ENCODE measurements at places on chromosomes 13 and 19.

DNA sequence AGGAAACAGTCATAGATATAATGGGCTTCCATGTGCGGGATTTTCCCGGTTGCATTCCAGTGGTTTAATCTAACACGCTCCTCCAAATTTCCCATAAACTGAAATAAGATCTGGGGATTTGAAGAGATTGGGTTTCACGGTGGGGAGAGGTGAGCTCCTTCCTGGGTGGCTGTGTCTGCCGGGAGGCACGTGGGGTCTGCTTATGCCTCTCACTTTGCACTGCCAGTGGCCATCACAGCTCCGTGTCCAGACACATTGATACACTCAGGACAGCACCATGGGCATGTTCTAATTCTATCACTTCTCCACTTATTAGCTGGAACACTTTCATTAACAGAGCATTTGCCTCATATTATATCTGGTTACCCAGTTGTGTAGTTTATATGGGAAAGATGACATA lies 73.4 kb downstream of the SOX1 start:
- DNase-seq, result no peak

- no peak for DNase-seq
These were observed 26.8 kb upstream of the ALOX5AP start for GRCh38 chr13:30708541-30708940.

DNA sequence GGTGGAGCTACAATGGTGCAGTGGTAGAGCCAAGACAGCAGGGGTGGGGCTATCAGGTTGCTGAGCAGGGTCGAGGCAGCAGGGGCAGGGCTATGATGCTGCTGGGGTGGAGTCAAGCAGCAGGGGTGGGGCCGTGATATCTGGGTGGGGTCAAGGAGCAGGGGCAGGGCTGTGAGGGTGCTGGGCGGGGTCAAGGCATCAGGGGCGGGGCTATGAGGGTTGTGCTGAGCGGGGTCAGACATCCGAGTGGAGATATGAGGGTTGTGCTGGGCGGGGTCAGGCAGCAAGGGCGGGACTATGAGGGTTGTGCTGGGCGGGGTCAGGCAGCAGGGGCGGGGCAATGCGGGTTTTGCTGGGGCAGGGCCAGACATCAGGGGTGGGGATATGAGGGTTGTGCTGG lies 14.7 kb downstream of the HCN2 start:
- DNase-seq, result peak; percentile 29

- peak; percentile 74 for DNase-seq
These were observed 4.1 kb downstream of the DLL3 start for GRCh38 chr19:39502640-39503417.

DNA sequence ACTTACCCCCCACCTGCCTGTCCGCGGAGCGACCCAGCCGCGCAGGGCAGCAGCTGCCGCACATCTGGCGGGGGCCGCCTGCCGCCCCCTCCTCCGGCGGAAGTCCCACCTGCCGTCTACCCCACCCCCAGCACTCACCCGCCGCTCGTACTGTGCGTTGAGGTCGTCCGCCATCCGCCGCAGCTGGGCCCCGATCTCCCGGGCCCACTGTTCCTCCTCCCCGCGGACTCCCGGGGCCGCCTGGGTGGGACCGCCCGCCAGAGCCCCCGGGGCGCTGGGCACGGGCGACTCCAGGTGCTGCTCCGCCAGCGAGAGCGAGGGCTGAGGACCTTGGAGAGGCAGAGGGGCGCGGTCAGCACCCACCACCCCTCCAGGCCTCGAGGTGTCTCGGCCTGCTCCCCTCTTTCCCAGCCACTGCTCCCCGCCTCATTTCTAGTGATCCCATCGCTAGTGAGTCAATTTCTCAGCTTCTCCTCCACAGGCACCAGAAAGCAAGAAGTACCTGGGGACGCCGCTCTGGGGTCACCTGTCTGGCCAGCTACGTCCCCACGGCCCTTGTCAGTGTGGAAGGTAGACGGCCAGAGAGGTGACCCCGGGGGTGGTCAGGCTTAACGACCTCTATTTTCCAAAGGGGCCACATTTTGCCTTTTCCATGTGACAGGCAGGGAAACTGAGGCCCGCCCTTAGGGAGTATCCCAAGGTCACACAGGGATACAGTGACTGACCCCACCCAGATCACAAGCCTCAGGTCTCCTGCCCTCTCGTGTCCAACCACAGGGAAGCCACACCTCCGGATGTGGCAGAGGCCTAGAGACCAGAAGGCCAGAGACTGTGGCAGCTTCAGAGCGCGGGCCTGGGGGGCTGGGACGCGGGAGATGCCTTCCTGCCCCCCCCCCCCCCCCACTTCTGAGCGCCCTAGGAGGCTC lies 4.3 kb downstream of the BBC3 start:
- peak; percentile 95 for DNase-seq

DNA sequence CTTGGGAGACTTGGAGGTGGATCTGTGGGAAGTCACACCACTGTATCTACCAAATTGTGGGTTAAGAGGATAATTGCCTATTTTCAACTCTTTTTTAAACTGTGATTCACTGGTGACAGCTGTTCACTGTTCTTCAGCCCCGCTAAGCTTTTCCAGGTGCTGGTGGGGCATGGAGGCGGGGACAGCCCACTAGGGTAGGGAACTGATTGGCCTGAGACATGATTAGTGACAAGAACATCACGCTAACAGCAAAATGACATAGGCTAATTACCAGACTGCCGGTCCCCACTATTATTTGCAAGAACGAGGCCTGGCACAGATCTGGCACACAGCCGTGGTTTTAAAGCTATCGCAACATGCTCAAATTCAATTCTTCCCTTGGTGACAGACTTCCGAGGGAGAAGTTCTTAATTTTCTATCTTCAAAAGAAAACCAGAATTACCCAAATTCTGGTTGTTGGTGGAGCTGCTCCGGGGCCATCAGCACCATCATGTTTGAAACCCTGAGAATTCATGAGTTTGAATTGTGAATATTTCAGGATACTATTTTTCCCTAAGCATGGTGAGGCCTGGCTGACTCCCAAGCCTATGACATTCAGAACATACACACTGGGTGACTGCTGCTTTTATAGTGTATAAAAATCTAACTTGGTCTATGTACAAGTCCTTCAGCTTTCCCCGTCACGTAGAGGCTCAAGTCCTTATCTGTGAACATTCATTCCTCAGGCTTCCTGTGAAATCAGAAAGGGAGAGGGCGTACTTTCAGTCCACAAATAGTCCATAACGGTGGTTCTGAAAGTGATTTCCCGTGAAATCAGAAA lies 17.9 kb downstream of the DOCK9 start:
- no peak for DNase-seq

- DNase-seq, result no peak
These were observed 198.2 kb downstream of the MYO16 start for GRCh38 chr13:108827646-108828045.

DNA sequence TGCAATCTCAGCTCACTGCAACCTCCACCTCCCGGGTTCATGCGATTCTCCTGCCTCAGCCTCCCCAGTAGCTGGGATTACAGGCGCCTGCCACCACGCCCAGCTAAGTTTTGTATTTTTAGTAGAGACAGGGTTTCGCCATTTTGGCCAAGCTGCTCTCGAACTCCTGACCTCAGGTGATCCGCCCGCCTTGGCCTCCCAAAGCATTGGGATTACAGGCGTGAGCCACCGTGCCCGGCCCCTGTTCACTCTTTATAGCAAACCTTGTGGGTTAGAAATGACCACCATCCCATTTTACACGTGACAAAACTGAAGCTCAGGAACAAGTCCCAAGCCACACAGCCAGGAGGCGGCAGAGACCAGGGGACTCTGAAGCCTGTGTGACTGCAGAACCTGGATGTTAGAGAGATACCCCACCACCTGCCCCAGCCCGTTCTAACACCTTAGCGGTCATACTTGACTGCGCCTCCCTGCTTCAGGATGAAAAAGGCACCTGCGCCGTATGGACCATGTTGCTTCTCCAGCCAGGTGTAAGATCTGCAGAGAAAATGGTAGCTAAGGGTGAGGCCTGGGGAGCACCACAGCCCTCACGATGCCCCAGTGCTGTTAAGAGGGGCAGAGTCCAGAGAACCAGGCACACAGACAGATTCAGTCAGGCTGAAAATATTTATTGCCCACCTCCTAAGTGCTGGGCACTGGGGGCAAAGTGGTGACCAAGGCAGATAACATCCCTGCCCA lies 3.6 kb downstream of the DMAC2 start:
- DNase-seq, result no peak

DNA sequence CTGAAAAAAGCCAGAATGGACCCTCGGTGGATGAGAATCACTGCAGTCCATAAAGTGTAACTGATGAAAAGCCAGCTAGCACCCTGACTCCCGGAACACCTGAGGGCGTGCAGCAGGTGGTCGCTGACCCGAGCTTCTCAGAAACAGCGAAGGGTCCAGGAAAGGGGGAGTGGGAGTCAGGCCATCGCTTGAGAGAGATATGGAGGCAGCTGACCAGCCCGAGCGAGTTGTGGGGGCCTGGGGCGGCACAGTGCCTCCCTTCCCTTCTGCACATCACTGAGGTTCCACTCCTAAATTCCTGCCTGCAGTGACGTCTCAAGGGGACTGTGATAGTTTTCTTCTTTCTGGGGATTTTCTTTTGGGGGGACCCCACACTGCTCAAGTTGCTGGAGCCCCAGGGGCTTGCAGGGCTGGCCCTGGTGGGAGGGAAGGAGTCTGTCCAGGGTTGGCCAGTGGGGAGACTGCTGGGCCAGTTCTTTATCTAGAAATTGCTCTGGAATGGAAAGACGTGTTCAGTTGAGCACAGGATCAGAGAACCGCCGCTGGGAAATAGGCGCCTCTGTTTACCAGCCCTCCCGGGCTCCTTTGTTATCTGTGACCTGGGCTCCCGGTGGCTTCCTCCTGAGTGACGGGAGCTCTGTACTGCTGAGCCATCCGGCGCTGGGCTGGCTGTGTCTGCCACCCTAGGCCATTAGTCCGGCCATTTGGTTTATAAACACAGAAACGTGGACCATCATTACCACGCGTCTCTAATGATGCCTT lies 71.3 kb downstream of the RAB20 start:
- no peak for DNase-seq

- no peak for DNase-seq
These were observed 3.5 kb downstream of the C19orf67 start for GRCh38 chr19:14081797-14082674.

Data from SK-MEL-5 (cell line).